ENCODE measurements at places on chromosomes 6 and 20.

DNA sequence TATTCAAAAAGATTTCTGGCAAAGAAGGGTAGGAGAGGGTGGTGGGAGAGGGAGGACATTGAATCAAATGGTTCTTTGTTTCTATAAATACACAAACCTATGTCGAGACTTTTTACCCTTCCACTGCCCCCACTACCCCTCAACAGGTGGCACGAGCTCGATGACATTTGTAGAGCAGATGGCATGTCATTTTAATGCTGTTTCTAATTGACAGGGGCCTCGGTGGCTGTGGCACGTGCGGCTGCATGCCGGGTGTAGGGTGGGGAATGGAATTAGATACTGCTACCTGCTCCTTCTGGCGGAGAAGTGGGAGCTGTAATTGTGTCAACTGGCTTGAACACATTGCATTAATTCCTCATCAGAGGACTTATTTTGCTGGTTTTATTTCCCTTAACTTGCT, 29.1 kb upstream of the SASH1 start:
- no peak for DNase-seq

DNA sequence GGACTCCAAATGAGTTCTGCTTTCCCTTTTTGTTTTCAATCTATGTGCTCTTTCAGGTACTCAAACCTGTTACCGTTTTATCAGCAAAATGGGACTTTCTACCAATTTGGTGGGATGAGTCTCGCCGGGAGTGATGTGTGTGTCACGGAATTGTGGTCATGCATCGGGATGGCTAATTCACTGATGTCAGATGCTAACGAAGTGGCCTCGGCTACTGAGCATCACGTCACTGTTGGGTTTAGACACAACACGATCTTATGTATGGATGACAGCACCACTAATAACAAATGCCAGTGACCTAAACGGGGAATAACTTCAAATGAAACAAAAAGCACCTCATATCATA, 1.6 kb upstream of the PCK1 start:
- DNase-seq: no peak

DNA sequence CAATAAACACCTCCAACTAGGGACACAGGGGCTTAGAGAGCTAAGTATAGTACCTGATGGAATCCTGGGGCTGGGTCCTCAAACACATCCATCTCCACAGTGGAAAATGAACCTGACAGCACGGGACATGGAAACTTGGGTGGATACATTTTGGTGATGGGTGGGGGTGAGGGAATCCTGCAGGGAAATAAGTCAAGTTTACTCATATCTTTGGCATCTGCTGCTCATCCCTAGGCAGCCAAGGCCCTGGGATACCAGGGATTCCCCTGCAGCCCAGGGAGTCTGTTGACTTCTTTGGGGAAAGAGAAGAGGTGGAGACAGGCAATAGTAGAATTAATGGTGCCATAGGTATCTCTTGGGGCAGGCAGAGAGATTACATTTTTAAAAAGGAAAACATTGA, 6.6 kb downstream of the APOBEC2 start:
- DNase-seq: no peak

DNA sequence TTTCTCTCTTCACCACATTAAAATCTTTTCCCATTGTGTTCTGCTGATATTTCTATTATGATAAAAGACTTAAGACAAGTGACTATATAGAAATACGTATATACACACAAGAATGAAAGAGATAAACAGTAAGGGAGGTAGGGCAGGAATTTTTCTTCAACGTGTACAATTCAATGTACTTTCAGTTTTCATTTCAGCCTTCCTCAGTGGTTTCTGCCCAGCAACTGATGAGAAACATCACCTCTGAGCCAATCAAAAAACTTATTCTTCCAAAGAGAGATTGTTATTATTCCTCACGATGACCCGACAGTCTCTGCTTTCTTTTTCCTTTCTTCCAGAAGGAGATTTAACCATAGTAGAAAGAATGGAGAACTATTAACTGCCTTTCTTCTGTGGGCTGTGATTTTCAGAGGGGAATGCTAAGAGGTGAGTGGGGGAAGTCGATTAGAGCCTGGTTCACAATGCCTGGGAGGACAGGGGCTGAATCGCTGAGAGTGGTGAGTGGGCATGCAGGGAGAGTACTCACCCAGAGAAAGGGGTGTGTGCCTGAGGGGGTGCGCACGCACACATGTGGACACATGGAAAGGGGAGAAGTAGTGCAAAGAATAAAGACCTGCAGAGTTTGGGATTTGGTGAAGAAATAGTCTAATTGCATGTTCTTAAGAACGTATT, at the start of gene BTN3A1:
Gene BTN3A1, plus strand, starts transcription at position 289 of the 672 bp plus-strand sequence. CDS start 3,289 bp downstream, outside the sequence.
- DNase-seq: peak; percentile 95

- no peak for DNase-seq
Observed at GRCh38 chr20:58076405-58076804, 152.0 kb downstream of the ANKRD60 start.

Measured in NCI-H2227 treated with DMSO at 0.1 percent for 48 hours (cell line).